ENCODE measurements at places on chromosomes 11 and 22.
A peak's percentile ranks its signal among the peaks of the same experiment; 100 is the strongest.

GRCh38 chr11:114284021-114284420 lies 12.2 kb upstream of the NNMT start:
- DNase-seq: no peak

- DNase-seq: no peak
Observed at GRCh38 chr11:47437746-47438418, 11.1 kb downstream of the RAPSN start.

- peak; percentile 12 for DNase-seq
Observed at GRCh38 chr22:21941921-21942320, 10.7 kb downstream of the PPM1F start.

DNA sequence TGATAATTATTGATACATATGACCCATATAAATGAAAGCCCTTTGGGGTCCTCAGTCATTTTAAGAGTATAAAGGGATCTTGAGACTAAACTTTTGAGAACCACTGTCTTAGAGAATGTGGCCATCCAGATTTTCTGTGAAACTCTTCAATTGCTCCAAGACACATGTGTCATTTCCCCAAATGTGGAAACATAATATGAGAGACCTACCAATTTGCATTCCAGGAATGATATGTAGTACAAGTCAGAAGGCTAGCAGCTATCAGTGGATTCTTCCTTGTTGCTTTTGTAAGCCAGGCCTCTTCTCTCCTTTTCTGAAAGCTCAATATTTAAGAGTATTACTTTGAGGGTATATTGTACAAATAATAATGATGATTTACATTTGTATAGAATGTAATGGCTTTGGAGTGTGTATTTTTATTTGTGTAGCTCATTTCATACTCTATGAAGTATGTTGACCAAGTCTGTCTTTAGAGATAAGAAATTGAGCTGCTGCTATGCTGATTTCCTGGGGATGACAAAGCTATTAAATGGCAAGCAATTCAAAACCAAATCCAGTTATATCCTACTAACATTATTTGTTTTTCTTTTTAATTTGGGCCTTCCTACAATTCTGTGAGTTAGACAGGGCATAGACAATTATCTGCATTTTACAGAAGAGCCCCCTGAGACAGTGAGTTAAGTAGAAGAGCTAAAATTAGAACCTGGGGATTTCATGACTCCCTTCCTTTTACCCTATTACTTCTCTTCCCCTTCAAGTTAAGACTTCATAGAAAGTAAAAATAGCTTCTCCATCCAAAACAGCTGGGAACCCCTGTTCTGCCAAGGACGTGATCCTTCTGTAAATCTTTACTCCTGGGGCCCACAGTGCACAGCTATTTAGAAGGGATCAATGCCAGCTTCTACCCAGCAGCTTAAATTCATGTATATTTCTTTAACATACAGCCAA lies 131.9 kb downstream of the WNT11 start:
- peak; percentile 26 for DNase-seq

- no peak for DNase-seq
Observed at GRCh38 chr11:44408711-44409470, 99.0 kb upstream of the ALX4 start.

GRCh38 chr11:38582151-38582550 lies 1984.1 kb upstream of the RAG2 start:
- peak; percentile 56 for DNase-seq

- peak; percentile 43 for DNase-seq
Observed at GRCh38 chr11:117230286-117230961, 1.4 kb downstream of the PCSK7 start.

GRCh38 chr11:10906521-10906920 lies 48.7 kb upstream of the ZBED5 start:
- peak; percentile 42 for DNase-seq

- DNase-seq: no peak
Observed at GRCh38 chr22:50323900-50324299, 2.9 kb downstream of the DENND6B start.

DNA sequence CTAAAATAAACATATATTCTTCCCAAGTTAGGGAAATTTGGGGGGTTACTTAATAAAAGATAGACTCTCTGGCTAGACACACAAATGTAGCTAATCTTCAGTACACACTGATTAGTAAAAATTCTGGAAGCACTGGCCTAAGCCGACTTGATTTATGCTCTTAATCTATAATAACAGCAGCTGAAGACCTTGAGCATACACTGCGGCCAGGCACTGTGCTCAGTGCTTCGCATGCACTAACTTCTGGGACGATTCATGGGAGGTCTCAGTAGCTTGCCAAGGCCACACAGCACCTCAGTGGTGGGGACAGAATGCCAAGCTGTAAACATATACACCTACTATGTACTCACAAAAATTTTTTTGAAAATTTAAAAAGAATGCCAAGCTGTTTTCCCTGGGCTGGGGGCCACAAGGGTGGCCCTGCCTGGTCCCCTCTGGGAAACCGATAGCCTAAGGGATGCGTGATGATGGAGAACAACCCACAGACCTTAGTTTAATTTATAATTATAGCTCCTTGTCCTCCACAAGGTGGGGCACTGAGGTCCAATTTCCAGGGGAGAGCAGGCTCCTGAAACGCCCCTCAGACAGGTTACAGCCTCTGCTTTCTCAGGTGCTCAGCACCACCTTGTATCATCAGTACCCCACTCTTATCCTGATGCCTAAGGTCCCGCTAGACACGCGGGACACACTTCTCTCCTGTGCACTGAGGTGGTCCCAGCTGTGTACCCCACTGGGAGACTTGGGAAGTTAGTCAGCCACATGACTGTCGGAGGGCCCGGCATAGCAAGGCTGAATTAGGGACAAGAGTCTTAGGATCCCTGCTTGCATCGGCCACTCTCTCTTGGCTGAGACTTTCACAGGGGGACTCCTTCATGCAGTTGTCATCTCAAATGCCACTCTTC lies 20.1 kb downstream of the SERPIND1 start:
- no peak for DNase-seq

DNA sequence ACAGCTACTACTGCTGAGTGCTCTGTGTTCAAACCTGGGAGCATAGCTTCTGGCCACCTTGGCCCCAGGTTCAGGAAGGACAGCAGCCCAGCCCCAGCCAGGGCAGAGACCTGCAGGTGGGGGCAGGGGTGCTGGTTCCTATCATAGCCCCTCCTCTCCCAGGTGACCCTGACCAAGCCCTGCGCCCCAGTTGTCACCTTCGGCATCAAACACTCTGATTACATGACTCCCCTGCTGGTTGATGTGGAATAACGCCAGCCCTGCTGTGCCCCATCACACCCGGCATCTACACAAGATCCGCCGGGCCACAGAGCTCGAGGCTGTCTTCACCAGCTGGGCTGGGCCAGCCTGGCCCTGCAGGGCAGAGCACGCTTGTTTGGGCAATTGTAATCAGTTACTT lies 6.9 kb downstream of the SCGB1C1 start:
- no peak for DNase-seq

- no peak for DNase-seq
Observed at GRCh38 chr11:111581341-111581740, 20.9 kb upstream of the SIK2 start.

GRCh38 chr22:40107244-40107643 lies 70.5 kb upstream of the TNRC6B start:
- DNase-seq: peak; percentile 1

DNA sequence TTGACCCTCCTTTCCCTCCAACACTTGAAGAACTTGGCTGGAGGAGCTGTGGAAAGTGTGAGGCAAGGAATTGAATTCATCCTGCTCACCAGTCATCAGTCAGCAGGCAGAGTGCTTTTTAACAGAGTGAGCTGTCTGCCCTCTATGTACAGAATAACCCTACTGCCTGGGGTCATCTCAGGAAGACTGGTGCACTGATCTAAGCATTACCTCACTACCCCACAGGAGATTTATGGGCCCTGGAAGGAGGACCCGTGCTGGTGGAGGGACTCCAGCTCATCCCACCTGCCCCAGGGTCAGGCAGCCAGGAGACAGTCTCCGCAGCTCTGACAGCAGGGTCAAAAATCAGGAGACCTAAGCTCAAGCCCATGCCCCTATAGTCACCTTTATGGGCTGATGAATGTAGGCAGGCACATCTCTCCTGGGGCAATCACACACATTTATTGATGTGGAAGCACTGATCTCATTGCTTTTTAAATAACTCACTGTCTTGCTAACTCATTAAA lies 270.8 kb upstream of the SESN3 start:
- DNase-seq: no peak

DNA sequence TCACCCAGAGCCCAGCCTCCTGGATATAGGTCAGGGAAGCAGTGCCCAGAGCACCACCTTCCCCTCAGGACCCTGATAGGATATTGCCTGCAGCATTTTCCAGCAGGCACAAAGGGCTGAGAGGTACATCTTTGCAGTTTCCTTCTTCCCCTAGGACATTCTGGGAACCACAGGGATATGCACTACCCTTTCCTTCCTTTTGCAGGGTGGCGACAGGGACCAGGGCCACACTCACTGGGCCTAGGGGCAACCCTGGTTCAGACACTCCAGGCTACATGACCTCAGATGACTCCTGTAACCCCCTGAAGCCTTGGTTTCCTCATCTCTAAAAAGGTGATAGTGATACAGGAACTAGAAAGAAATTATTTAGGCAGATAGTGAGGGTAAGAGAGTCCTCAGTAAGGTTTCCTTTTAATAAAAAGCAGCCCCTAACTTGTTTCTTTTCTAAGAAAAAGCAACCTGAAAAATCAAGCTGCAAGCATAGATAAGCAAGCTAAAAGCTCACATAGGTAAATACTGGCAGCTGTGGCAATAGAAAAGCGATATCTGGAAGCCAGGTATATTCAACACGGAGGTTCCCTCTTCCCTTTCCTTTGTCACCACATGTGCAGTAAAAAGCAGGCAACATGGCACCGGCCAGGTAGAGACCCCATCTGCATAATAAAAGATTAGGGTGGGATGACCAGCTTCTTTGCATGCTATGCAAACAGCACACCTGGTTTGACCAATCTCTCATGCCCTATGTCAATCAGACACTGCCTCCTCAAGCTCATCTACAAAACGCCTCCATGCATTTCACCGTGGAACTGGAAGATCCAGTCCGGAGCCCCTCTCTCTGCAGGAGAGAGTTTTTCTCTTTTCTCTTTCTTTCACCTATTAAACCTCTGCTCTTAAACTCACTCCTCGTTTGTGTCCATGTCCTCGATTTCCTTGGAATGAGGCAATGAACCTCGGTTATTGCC lies 13.2 kb upstream of the MRGPRX2 start:
- no peak for DNase-seq

DNA sequence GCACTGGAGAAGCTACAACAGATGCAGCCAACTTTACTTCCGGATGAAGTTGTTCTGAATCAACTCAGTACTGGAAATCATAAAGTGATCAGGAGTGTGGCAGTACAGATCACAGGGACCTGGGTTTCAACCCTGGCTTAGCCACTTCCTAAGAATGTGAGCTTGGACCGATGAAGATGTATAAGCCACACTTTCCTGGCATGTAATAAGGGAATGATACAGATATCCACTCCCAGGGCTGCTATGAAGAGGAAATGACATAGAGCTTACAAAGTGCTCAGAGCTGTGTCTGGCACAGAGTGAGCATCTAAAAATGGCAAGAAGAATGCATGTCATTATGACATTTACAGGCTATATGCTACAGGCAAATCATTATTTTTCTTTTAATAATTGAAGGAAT lies 378.7 kb downstream of the NTM start:
- peak; percentile 25 for DNase-seq

DNA sequence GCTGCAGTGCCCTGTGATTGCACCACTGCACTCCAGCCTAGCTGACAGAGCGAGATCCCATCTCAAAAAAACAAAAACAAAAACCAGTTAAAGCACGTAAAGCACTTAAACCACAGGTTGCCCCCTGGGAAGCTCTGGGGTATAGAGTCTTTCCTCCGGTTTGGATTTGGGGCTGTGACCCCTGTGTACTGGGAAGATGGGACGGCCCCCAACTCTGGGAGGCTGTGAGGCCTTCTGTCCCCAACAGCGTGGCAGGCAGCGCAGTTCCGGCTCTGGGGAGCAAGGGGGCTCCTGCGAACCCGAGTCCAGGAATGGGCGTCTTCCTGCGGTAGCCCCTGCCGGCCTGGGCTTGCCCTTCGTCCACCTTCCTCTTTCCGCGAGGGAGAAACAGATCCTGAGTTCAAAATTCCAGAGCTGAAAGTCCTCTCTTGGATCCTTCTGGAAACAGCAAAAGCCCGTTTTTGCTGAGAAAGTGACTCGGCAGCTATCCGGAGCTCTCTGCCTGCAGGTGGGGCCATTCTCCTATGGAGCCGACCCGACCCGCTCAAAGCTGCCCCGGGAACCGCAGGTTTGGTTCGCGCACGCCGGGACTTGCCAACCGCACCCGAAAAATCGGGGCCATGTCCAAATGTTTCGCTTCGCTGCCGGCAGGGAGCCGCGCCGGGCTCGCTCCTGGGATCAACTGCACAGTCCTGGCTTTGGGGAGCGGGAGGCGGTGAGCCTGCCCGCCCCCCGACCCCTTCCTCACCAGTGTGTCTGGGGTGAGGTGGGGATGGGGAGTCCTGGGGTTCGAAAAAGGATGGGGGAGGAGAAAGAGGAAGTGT lies 36.3 kb upstream of the POLA2 start:
- DNase-seq: peak; percentile 60

GRCh38 chr11:44763121-44763820 lies 36.5 kb downstream of the TSPAN18 start:
- peak; percentile 78 for DNase-seq

Measured in amniotic epithelial cell (primary cell).